ENCODE measurements at places on chromosomes 1 and 21.

DNA sequence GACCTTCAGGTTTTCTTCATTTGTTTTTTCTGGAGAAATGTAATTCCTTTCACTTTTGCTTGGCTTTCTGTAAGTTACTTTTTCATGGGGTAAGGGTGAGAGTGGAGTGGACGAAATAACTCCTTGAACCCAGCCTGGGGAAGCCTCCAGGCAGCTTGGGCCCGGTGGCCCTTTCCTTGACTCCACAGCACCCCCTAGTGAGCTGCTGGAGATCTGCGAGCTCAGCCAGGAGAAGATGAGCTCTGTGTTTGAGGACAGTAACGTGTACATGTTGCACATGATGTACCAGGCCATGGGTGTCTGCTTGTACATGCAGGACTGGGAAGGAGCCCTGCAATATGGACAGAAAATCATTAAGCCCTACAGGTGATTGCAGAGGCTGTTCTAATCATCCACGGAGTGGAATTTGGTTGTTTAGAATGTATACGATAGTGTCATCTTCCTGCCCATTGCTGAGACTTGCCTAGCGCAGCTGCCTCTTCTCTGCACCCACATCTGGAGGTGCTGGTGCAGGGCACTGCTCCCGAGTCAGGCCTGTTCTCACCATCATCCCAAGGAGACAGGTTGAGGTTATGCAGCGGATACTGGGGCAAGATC lies 51.0 kb downstream of the SMYD2 start:
- peak; percentile 57 for DNase-seq

- peak; percentile 96 for DNase-seq
Measured at GRCh38 chr1:185316163-185317033, 645 bp downstream of the IVNS1ABP start.

GRCh38 chr1:61591351-61591750 lies 133.6 kb downstream of the TM2D1 start:
- DNase-seq, result no peak

DNA sequence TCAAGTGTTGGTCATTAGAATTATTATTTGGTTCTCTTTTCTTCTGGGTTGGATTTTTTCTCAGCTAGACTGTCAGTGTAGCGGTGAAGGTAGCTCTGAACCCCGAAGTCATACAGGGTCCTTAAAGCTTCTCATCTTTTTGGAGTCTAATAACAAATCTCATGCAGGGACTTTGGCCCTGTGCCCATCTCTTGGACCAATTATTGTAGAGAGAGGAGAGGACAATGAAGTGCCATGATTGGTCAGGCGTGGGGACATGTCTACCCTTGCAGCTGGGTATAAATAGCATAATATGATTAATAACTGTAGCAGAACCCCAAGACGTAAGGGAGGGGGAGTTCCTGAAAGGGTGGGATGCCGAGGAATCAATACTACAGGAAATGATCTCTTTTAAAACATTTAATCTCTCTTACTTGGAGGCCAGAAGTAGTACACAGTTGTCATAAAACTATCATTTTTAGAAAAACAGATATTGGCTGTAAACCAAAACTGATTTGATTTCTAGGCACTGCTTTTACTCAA lies 8.8 kb downstream of the MAGI3 start:
- DNase-seq, result no peak

- DNase-seq, result no peak
Measured at GRCh38 chr21:25560271-25560685, 47.0 kb downstream of the MRPL39 start.

DNA sequence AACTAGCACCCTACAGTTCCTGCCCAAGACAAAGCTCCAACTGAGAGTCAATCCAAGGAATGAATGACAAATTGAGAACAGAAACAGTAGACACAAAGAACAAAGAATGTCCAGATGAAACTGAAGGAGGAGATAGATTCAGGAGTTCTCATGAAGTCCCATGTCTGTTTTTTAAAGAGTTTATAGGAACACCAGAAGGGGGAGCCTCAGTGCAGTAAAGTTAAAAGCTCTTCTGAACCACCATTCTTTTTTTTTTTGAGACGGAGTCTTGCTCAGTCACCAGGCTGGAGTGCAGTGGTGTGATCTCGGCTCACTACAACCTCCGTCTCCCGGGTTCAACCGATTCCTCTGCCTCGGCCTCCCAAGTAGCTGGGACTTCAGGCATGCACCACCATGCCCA lies 323.6 kb downstream of the MRPL39 start:
- peak; percentile 68 for DNase-seq

DNA sequence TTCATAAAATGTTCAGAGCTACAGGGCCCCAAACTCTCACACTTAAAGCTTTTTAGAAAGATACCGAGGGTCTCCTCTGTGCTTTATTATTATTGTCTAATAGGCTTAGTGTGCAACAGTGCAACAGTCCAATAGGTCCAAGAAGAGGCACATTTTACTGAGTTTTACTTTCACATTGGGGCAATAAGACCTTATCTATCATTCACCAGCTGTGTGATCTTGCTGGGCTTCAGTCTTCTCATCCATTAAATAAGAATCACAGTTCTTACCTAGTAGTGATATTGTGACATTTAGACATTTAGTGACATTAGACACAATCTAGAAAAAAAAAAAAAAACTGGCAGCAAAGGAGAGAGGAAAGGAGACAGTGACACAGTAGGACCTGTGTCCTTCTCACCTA lies 175.8 kb upstream of the NFIA start:
- DNase-seq, result no peak

GRCh38 chr1:183490932-183491331 lies 18.6 kb downstream of the SMG7 start:
- no peak for DNase-seq

GRCh38 chr1:32112806-32113375 lies 5.0 kb downstream of the KPNA6 start:
- DNase-seq, result no peak

DNA sequence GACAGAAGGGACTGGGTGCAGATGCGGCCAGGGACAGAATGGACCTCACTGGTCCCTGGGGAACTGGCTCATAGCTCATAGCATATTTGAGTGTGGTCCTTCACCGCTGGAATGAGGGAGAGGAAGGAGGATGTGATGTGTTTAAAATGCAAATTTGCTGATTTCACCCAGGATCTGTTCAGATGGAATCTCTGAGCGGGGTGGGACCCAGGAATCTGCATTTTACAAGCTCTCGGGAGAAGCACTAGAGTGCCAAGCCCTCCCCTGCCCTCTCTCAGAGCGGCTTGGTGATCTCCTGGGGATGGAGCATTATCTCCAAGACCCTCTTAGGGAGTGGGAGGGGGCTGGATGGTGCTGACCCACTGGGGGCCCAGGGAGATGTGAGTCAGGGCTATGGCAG lies 22.8 kb upstream of the MFN2 start:
- no peak for DNase-seq

GRCh38 chr1:44405798-44406736 lies 1.0 kb downstream of the RNF220 start:
- peak; percentile 50 for DNase-seq

DNA sequence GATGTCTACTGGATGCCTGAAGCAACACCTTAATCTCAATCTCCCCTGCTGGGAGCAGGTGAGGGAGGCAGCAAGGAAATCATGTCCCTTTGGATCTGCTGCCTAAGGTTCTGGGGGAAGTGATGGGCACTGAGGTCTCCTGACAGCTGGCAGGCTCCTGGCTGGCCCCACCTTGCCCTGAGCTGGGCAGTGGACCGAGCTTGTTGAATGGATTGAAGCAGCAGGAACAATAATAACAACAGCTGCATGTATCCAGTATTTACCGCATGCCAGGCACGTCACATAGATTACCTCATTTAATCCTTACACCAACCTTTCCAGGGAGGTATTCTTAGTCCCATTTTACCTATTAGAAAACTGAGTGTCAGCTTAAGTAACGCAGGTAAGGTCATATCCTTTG lies 133.9 kb downstream of the PLXNA2 start:
- DNase-seq, result no peak

GRCh38 chr1:65163201-65163805 lies 15.3 kb downstream of the AK4 start:
- DNase-seq, result no peak

DNA sequence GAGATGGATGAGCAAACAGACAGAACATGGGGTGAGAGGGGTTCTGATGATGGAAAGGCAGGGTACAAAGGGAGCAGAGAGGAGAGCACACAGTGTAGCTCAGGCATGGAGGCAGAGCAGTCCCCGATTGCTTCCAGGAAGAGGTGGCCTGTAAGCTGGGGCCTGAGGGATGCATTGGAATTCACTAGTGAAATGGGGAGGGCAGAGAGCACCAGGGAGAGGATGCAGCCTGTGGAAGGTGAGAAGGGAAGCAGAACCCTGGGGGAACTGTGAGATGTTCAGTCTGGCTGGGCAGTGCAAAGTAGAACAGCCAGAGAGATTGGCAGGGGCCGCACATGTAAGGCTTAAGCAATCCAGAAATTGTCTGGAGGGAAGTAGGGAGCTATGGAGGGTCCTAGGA lies 12.2 kb downstream of the ZNF362 start:
- no peak for DNase-seq

- no peak for DNase-seq
Measured at GRCh38 chr1:43947061-43947873, 517 bp downstream of the IPO13 start.

DNA sequence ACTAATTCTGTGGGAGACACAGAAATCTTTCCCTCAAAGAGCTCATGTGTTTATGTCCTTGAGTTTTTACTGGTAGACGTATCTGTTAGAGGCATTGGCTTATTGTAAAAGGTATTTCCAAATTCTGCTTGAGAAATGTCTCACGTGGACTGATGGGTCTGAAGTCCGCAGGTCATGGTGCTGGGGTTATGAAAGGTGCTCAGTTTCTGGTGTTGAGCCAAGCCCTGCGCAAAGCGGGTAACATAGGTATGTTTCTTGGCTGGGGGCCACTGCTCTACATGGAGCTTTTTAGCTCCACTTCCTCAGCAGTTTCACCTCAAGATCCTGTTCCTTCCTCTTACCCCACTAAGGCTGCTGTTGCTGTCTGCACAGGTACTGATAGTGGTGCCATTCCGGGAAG lies 10.8 kb downstream of the UTP25 start:
- no peak for DNase-seq

DNA sequence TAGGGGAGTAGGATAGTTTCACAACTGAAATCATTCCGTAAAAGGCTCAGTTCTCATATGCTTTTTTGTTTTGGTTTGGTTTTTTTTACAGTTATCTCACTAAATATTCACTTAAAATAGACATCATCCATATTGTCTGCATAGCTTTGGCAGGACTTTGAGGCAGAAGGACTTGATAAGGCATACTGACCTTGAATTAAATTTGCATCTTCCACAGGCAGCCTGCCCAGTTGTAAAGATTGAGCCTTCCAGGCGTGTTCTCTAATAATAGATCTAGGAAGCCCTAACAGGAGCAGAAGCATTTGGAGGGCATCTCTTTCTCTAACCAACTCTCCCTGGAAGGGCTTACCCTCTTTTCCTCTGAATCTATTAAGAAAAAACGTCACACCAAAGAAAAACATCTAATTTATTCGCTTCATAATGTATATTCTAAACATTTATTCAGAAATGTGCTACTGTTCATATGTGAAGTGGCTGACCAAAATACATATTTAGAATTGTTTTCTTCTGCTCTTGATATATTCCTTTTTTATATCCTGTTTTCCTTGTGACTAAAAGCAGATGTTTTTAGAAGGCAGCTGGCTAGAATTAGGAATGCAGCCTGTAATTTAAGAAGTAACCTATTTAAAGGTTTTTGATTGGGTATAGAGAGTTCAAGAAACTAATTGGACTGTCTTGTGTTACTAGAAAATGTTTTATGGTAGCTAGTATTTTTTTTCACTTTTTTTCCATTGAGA lies 20.2 kb downstream of the DESI2 start:
- DNase-seq, result peak; percentile 81

DNA sequence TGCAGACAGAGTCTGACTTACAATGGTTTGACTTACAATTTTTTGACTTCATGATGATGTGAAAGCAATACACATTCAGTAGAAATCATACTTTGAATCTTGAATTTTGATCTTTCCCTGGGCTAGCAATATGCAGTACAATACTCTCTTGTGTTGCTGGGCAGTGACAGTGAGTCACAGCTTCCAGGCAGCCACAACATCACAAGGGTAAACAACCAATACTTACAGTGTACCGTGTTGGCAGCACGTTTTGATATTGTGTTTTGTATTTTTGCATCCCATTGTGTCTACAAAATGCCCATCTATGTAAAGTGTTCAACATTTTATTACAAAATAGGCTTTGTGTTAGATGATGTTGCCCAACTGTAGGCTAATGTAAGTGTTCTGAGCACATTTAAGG lies 150.9 kb downstream of the NTMT2 start:
- DNase-seq, result no peak

- DNase-seq, result peak; percentile 52
Measured at GRCh38 chr1:55670331-55671082, 455.3 kb upstream of the USP24 start.

GRCh38 chr21:38787461-38788274 lies 18.1 kb upstream of the ETS2 start:
- DNase-seq, result peak; percentile 54

- no peak for DNase-seq
Measured at GRCh38 chr1:154295408-154296235, 23.2 kb downstream of the HAX1 start.

All from adipocyte (in vitro differentiated cells).